ENCODE measurements at places on chromosomes 1 and 21. TPM values are rescaled to one million over a fixed set of nuclear protein-coding genes. Genes with fewer than 3 reads are reported as not detected.

The RBBP5 gene
- 15.7 TPM for total RNA-seq

The OR2T33 gene
- not detected for total RNA-seq

The CELA2B gene
- total RNA-seq = not detected

The SPRR5 gene
- not detected for total RNA-seq

The FGR gene
- total RNA-seq = 0.25 TPM

The MROH7 gene
- total RNA-seq = 0.13 TPM

The HHAT gene
- 1.0 TPM for total RNA-seq

The CLDN8 gene
- not detected for total RNA-seq

The TMEM269 gene
- under 0.01 TPM for total RNA-seq

The LGALS8 gene
- total RNA-seq = 127 TPM

The DNASE2B gene
- total RNA-seq = not detected

The GNAT2 gene
- 0.13 TPM for total RNA-seq

The RAB4A gene
- 12.8 TPM for total RNA-seq

DNA sequence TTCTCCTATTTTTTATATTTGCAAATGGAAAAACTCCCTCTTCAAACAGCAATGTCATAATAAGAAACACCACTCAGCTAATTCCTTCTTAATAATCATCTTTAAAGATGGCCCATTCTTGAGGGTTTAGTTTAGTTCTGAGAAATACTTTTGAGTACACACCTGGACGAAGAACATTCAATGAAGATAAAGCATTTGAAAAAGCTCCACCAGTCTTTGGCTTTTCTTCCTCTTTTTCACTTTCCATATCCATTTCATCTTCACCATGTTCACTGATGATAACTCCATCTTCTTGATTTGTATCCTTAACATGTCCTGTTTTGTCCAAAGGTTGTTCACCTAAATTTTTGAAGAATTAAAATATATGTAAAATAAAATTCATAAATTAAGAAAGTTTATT, 7.4 kb downstream of the PAXBP1 start:
- DNase-seq = no peak

GRCh38 chr1:62484824-62485468, 48.1 kb downstream of the USP1 start:
- DNase-seq = no peak

DNA sequence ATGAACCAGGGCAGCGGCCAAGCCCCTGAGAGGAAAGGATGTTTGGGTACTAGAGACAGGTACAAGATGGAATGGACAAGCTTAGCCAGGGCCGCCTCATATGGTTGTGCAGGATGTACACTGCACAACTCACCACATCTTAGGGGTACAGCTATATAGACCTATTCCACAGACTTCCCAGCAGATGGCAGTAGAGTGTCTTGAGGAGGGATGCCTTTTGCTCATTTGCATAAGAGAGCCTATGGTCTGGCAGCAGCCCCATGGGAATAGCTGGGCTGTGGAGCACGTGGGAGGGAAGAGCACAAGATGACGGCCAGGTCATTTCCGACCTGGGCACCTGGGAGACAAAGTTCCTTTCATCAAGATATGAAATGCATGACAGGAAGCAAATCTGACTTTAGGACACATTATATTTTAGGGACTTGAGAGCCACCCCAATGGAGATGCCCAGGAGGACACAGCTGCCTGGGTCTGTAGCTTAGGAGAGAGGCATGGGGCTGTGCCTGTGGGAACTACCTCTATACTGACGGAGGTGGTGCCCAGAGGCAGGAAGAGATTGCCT, 215.5 kb downstream of the KCNJ6 start:
- peak; percentile 81 for DNase-seq

- no peak for DNase-seq
Observed at GRCh38 chr1:163399976-163400601, 78.3 kb downstream of the NUF2 start.

DNA sequence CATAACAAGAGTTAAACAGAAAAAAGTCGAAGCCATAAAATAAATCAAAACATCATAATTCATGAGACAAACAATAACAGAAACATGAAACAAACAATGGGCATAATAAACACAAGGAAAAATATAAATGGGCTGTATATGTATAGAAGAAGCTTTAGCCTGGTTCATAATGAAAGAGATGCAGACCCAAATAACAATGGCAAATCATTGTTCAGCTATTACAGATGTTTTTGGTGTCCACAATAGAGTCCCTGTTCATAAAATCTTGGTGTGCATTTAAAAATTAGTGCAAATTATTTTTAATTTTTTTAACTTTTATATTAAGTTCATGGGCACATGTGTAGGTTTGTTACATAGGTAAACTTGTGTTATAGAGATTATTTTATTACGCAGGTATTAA, 1185.9 kb upstream of the B3GALT2 start:
- DNase-seq = no peak

DNA sequence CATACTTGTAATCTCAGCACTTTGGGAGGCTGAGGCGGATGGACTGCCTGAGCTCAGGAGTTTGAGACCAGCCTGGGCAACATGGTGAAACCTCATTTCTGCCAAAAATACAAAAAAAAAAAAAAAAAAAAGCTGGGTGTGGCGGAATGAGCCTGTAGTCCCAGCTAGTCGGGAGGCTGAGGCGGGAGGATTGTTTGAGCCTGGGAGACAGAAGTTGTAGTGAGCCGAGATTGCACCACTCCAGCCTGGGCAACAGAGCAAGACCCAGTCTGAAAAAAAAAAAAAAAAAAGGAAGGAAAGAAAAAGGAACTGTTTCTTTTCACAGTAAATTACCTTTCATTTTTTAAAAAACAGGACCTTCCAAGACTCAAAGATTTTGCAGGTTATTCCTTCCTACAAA, 29.5 kb downstream of the LIN9 start:
- no peak for DNase-seq

DNA sequence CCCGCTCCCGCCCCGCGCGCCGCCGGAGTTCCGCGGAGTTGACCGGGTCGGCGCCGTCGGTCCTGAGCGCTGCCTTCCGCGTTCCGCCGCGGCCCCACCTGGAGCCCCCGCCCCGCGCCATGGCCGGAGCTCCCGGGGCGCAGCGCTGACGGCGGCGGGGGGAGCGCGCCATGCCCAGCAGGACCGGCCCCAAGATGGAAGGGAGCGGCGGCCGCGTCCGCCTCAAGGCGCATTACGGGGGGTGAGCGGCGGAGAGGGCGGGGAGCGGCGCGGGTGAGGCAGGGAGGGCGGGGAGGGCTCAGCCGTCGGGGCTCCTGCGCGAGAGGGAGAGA, 216 bp downstream of the PRKCZ start:
- no peak for DNase-seq

- DNase-seq = no peak
Observed at GRCh38 chr1:14738235-14738634, 139.8 kb downstream of the KAZN start.

DNA sequence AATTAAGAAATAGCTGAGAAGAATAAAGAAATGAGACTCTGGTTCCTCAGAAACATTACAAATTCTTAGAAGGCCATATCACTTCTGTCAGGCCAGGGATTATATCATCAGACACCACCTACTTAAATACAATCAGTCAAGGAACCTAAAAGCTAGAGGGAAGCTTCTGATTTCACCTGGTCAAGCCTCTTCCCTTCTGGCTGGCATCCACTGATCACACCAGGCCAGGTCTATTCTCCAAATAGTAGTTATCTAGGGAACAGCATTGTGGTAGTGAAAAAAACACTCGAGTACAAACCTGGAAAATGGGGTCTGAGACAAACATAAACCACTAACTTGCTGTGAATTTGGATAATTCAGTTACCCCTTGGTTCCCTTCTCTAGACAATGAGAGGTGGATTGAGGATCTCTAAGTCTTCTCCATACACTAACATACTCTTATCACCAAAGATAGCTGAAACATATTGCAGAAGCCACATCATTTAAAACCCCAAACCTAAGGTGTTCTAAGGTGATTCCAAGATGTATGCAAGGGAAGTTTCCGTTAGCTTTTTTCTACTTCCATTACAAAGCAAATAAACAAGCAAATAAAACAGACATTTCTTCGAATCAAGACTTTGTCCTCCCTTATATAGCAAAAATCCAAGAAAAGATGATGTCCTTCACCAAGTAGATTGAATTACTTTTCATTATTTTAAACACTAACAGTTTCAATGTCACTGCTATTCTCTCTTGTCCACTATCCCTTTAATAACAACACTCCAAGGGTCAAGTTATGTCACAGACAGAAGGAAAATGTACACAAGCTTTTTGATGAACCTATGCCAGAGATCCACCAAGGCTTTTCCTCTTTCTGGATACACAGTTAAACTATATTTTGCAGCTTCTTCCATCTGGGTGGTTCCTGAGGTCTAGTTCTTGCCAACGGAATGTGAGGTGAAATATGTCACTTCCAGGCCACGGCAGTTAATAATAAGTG, 212.9 kb downstream of the KCNH1 start:
- DNase-seq = no peak

DNA sequence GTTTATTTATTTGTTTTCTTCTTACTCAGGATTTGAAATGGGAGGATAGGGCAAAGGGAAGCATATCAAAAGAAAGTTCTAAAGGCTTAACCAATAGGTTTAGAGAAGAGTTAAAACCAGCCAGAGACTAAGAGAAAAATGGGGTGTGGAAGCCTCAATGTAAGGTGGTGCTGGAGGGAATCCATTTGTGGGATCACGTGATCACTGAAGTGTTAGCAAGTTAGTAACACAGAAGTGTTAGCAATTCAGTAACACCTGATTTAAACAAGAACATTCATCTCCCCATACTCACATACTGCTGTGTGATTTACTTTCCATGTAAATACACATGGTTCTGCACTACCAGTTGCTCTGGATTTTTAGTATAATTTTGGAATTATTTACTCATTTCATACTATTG, 451.2 kb downstream of the DISC1 start:
- DNase-seq = no peak

DNA sequence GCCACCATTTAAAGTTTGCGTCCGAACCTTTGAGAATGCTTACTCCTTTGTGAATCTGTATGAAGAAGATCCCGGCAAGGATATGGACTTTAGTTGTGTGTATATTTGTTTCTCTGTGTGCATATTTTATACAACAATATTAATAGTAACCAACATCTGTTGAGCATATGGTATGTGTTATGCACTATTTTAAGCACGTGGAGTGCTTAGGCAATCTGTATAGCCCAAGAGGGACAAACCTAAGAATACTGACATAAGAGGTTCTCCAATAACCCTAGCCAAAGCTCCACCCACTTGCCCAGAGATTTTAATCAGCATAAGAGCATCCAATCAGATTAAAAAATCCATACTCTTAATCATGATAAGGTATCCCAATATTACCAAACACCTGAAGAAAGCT, 92.7 kb downstream of the MAB21L3 start:
- DNase-seq = no peak

DNA sequence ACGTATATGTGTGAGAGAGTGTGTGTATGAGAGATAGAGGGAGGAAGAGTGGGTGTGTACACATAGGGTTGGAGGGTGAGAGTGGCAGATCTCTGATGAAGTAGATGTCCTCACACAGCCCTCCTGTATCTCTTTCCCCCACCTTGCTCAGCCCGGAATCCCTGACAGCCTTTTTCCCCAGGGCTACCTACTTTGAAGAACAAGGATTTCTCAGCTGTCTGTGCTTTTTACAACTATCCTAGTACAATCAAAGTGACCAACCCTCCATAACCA, 29.1 kb upstream of the CADM3 start:
- no peak for DNase-seq

GRCh38 chr1:173504268-173504667, 27.1 kb downstream of the PRDX6 start:
- DNase-seq = no peak

GRCh38 chr1:192382758-192383157, 66.0 kb downstream of the RGS21 start:
- no peak for DNase-seq

DNA sequence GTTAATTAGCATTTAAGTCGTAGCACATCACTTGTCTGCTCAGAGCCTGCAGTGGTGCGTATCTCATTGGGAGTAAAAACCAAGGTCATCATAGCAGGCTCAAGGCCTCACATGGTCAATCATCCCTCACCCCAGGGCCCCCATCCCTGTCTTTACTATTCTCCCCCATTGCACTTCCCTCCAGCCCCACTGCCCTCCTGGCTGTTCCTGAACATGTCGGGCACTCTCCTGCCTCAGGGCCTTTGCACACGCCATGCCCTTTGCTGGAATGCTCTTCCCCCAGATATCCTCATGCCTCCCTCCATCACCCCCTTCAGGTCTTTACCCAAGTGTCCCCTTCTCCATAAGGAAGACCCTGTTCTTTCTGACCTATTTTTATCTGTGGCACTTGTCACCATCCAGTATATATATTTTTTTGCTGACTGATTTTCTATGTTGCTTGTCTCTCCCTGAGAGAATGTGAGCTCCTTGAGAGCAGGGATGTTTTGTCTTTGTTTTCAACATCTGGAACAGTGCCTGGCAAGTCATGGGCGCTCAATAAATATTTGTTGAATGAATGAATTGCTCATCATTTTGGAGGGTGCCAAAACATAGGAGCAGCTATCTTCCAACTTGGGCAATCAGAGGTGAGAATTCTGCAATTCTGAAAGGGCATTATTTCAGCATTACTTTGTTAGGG, 74.1 kb upstream of the POU3F1 start:
- no peak for DNase-seq

- DNase-seq = no peak
Observed at GRCh38 chr1:46619656-46620258, 3.1 kb upstream of the MOB3C start.

DNA sequence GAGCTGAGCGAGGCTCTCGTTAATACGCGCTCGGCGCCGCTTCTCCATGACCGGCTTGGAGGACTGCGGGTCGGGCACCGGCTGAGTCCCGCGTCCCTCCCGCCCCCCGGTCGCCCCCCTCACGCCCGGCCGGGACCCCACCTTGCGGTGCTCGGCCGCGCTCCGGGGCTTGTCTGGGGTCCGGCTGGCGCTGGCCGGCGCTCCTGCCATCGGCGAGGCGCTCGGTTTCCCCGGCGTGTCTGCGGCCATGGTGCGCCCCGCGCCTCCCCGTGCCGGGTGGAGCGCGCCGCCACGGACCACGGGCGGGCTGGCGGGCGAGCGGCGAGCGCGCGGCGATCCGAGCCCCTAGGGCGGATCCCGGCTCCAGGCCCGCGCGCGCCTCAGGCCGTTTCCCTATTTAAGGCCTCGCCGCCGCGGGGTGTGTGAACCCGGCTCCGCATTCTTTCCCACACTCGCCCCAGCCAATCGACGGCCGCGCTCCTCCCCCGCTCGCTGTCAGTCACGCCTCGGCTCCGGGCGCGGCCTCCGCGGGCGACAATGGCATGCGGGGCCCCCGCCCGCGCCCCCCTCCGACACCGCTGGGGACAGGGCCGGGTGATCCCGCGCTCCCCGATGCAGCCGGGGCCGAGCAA, at the start of gene HES4:
TSS of gene HES4 (minus strand) at position 373 of the 632 bp plus-strand sequence. CDS start at position 249, 124 bp downstream.
- peak; percentile 96 for DNase-seq

GRCh38 chr1:1596493-1597274, 3.3 kb downstream of the FNDC10 start:
- DNase-seq = no peak

GRCh38 chr1:6124746-6125365, 55.3 kb downstream of the CHD5 start:
- DNase-seq = no peak

Measured in dermis microvascular lymphatic vessel endothelial cell (primary cell).